Activated CD8-positive, alpha-beta T cell treated with anti-CD3 and anti-CD28 coated beads, Interleukin-2, amount 10 ng/mL, durations not matched to agents 7 days and 5 days (primary cell): ENCODE measurements at places on chromosomes 11 and 22. TPM values are rescaled to one million over a fixed set of nuclear protein-coding genes. Genes with fewer than 3 reads are reported as not detected.

GRCh38 chr22:44735518-44736428 lies 16.6 kb upstream of the ARHGAP8 start:
- DNase-seq: peak; percentile 87

DNA sequence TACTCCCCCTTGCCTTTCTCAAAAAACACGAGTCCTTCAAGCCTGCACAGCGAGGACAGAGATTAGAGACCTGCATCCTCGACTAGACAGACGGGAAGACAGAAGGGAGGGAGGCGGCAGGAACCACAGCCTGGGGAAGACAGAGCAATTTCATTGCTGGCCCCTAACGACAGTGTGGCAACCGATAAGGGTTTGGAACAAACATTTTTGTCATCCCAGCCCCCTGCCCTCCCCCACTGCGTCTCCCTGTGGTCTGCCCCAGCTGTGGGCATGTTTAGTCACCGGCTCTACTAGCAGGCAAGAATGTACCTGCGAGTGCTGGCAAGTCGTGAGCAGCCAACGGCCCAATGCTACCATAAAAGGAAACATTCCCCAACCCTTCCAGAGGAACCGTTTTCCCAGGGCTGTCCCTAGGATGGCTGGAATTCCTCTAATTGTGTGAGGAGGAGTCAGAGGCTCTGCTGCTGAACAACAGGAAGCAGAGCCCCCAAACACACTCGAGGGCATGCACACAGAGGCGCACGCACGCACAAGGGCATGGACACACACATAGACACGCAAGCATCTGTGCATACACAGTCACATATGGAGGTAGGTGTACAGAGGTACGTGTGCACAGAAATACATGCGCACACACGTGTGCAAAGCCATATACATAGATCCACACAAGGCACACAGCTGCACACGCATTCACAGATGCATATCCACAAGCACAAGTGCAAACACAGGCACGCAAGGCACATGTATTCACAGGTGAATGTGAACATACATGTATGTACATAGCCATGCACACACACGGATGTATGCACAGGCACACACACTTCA lies 58.3 kb downstream of the MYH9 start:
- DNase-seq: peak; percentile 88

DNA sequence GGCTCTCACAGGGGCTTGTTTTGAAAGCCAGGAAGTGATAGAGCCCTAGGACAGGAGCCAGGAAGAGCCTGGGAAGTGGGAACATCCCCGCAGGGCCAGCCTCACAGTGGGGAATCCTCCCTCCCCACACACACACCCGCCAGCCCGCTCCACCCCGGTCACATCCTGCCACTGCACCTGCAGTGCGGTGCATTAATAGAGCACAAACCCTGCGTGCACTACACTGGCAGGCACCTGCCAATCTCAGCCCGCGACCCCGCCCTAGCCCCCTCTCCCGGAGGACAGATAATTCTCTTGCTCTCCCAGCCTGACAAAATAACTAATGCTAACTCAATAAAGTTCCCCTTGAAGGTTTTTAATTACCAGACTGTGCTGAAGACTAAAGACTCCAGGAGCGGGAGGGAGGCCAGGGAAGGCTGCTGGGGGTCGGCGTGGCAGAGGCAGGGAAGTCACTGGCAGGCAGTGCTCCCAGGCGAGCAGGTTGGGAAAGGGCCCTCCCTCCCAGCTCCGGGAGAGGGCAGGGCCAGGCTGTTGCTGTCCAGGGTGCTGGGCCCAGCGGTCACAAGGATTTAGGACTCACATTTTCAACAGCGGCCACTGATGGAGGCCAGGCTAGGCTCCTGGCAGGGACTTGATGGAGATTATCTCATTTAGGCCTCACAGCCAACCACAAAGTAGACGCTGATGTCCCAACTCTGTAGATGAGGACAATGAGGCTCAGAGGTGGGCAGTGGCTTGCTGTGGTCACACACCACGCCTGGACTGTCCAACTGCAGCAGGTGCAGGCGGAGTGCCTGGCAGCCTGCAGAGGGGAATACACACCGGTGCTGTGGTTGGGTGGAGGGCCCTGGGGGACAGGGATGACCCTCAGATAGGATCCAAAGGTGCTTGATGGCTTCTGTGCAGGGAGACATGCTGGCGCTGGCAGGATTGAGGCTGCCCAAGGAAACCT lies 23.9 kb upstream of the TCF20 start:
- no peak for DNase-seq

DNA sequence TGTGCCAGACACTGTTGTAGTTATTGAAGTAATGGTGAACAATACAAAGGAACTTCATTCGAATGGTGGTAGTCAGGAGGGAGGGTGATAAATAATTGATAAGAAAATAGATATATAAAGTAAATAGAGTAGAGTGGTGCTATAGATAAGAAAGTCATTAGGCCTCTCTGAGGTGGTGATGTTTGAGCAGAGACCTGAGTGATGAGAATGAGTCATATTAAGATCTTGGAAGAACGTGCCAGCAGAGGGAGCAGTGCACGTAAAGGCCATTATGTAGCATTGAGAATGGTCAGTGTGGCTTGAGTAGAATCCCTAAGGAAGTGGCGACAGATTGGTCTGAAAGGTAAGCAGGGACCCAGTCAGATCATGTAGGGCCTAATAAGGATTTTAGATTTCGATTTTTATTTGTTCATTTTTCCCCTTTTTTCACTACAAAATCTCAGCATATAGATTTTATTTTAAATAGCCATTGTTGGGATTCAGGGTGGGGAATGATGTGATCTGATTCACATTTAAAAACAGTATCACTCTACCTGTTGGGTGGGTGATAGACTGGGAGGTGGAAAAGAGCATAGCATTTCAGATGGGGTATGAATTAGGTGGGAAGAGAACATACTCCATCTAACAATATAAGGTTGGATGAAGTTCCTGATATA lies 44.7 kb downstream of the CCDC90B start:
- peak; percentile 26 for DNase-seq

- no peak for DNase-seq
These were observed 535.1 kb downstream of the TMEM135 start for GRCh38 chr11:87572881-87573280.

- DNase-seq: no peak
These were observed 138.3 kb downstream of the TMEM135 start for GRCh38 chr11:87176044-87176443.

- no peak for DNase-seq
These were observed 116.0 kb upstream of the SYT13 start for GRCh38 chr11:45402049-45402630.

DNA sequence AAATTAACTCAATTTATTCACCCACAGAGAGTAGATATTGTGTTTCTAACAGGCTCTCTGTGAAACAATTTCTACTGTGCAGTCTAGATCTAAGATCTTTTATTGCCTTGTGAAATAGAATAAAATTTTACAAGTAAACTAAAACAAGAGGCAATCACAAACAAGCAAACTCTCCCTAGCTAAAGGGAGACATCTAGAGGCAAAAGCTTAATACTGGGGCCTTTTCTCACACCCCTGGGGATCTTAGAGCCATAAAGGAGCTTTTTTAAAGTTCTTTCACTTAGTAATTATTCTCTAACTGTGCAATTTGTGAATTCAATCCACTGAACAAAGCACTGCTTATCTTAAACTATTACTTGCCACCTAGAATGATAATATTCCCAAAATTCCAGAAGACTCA lies 19.7 kb downstream of the ALG9 start:
- DNase-seq: no peak

- no peak for DNase-seq
These were observed 76.0 kb upstream of the MTMR2 start for GRCh38 chr11:95999711-96000406.

- DNase-seq: no peak
These were observed 93.1 kb upstream of the HORMAD2 start for GRCh38 chr22:29987137-29987536.

GRCh38 chr22:20792221-20792965 lies 18.5 kb downstream of the SERPIND1 start:
- no peak for DNase-seq

DNA sequence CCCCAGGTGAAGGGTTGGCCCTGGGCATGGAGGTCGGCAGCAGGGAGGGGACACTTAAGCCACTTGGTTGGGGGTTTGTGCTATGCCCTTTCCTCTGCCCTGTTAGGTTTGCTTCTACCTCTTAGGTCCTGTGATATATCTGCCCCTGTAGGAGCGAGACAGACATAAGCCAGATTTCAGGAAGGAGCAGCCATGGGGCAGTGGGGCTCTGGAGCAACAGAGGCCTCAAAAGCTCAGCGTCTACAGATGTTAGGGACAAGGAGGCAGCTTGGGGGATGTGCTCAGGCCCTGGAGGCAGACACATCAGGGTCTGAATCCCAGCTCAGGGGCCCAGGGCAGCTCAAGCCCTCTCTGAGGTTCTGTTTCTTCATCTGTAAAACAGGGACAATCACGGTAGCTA lies 27.2 kb upstream of the KCNQ1OT1 start:
- DNase-seq: no peak

DNA sequence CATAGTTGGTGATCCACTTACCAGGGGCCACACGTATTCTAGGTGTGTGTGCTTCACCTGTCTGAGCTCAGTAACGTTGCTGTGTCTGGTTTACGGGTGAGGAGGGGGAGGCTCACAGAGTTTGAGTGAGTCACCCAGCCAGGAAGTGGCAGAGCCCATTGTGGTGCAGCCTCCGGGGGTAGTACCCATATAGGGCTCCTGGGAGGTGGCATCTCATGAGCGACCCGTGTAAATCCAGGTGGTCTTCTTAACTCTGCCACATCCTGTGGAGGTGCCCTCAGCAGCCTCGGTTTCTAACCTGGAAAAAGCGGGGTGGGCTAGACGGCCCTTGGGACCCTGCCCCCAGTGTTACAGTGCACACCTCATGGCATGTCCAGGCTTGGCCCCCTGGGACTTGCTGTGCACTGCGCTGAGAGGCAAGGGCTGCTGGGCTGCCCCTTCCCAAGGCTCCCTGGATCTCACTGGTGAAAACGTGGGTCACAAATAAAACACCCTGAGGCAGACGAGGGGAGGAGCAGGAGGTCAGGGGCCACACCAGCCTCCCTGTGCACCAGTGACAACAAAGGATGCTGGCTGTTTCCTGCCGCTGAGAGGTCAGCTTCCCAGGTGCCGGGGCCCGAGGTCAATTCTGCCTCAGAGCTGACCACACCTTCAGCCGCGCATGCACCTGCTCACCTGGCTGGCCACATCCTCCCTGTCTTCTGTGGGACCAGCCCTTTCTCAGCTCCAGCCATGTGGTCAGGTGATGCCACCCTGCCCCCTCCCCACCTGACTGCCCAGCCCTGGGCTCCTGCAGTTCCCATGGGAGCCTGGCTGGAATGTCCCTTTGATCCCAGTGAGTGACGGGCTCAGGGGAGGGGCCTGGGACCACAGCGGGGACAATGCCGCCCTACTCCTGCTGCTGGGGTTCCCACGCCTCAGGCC lies 305.1 kb downstream of the CTTN start:
- DNase-seq: no peak

DNA sequence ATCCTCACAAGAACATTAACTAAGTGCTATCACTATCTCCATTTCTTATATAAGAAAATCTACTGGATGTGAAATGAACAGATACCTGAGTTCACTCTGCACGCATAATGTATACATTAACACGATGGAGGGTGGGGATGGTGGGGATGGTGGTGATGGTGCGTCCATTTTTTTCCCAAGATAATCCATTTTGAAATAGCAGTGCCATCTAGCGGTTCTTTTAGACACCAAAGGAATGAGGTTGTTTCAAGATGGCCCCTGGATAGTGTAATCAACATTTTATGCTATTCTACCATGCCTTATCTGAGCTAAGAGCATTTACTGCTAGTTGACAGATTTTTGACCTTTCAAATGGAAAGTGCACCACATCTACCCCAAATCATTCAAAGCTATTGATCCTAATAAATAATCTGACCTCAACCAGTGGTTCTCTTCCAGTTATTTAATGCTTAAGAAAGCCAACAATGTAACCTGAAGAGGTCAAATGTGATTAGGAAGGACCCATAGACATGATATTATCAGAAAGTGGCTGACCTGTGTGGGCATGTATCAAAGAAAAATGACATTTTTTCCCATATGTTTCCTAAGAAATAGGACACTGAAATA lies 714.7 kb upstream of the TENM4 start:
- no peak for DNase-seq

GRCh38 chr11:105344938-105345337 lies 205.4 kb upstream of the CARD18 start:
- DNase-seq: no peak

- no peak for DNase-seq
These were observed 5.9 kb downstream of the WT1 start for GRCh38 chr11:32429477-32429876.

NAALAD2 gene
- total RNA-seq: not detected

METTL15 gene
- total RNA-seq: 16.5 TPM

BATF2 gene
- total RNA-seq: 0.50 TPM

KDM4E gene
- total RNA-seq: not detected

C22orf39 gene
- 35.0 TPM for total RNA-seq

ATG2A gene
- 23.1 TPM for total RNA-seq

RFPL3 gene
- total RNA-seq: not detected

CCDC134 gene
- total RNA-seq: 20.3 TPM

OR8D1 gene
- total RNA-seq: not detected

EXT2 gene
- total RNA-seq: 18.4 TPM
